ENCODE measurements at places on chromosomes 12 and 14.

- H3K27ac ChIP-seq: peak overlapping the region; percentile 36
- no peak overlapping the region for H3K4me3 ChIP-seq
- H3K36me3 ChIP-seq: no peaks in the 10 kb centered on the region
- H3K4me1 ChIP-seq: peaks cover 8% of the 10 kb centered on the region
- DNase-seq: no peak
These were observed 10.7 kb upstream of the HSP90AA1 start for GRCh38 chr14:102097441-102098135.

DNA sequence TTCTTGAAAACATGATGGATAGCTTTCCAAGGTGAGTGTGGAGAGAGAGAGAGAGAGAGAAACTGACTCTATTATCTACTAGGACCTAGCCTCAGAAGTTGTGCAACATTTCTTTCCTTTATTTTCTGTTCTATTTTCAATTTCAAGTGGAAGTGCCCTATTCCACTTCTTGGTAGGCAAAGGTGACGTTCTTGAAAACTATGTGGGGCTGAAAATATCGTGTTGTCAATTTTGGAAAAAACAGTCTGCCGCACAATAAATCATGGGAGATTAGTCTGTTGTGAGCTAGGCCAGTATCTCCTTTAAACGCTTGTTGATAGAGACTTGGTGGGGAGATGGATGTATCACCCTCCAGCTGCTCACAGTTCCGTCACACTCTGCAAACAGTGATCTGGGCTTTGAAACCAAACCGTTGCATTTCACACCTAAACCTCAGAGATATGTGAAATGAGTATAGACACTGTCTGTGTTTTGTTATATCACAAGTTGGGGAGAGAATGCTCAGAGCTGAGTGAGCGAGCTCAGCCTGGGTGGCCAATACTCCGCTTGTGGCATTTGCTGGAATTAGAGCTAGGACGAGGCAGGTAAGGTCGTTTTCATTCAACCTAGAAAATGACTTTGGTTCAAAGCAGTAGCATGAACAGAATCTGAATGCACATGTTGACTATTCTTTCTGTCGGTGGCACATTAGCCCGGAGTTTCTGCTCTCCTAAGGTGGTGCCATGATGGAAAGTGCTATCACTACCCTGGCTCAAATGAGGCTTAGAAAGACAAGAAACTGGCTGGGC, 75.1 kb upstream of the ST8SIA1 start:
- no peaks in the 10 kb centered on the region for H3K36me3 ChIP-seq
- peak; percentile 25 for DNase-seq
- no peaks in the 10 kb centered on the region for H3K27me3 ChIP-seq
- peak overlapping the region; percentile 15 for H3K4me3 ChIP-seq

GRCh38 chr14:99415496-99416281, 65.0 kb downstream of the SETD3 start:
- H3K27ac ChIP-seq: no peak overlapping the region
- no peaks in the 10 kb centered on the region for H3K27me3 ChIP-seq
- H3K4me1 ChIP-seq: peaks cover 27% of the 10 kb centered on the region
- peak; percentile 81 for DNase-seq
- H3K4me3 ChIP-seq: no peak overlapping the region

GRCh38 chr12:54019924-54020590, 8.2 kb upstream of the HOXC6 start:
- H3K4me3 ChIP-seq: no peak overlapping the region
- DNase-seq: no peak
- peaks cover 83% of the 10 kb centered on the region for H3K27me3 ChIP-seq
- peaks cover 20% of the 10 kb centered on the region for H3K4me1 ChIP-seq
- no peak overlapping the region for H3K27ac ChIP-seq

- H3K27ac ChIP-seq: no peak overlapping the region
- DNase-seq: no peak
- H3K36me3 ChIP-seq: no peaks in the 10 kb centered on the region
- peaks cover 6% of the 10 kb centered on the region for H3K4me1 ChIP-seq
These were observed 32.0 kb downstream of the ARF6 start for GRCh38 chr14:49924852-49925251.

GRCh38 chr12:90151491-90152015, 442.9 kb upstream of the ATP2B1 start:
- no peak overlapping the region for H3K27ac ChIP-seq
- DNase-seq: no peak
- no peaks in the 10 kb centered on the region for H3K27me3 ChIP-seq
- H3K36me3 ChIP-seq: no peaks in the 10 kb centered on the region

DNA sequence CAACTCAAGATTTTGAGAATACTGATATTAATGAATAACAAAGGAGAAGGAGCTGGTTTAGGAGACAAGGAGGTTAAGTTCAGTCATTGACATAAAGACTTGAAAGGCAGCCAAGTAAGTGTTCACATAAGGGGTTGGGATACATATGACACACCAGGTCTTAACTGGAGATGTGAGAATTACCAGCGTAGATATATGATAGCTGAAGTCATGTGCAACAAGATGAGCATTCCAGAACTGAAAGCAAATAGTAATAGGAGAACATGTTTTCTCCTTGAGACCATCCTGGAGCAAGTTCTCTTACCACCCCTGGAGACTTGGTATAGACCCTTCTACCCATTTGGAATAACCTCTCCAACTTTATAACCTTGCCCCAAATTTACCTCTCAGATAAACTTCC, 43.3 kb upstream of the NPFF start:
- H3K27me3 ChIP-seq: no peaks in the 10 kb centered on the region
- H3K36me3 ChIP-seq: peaks cover 21% of the 10 kb centered on the region
- peaks cover 9% of the 10 kb centered on the region for H3K4me1 ChIP-seq
- no peak for DNase-seq
- H3K4me3 ChIP-seq: no peak overlapping the region
- no peak overlapping the region for H3K27ac ChIP-seq

DNA sequence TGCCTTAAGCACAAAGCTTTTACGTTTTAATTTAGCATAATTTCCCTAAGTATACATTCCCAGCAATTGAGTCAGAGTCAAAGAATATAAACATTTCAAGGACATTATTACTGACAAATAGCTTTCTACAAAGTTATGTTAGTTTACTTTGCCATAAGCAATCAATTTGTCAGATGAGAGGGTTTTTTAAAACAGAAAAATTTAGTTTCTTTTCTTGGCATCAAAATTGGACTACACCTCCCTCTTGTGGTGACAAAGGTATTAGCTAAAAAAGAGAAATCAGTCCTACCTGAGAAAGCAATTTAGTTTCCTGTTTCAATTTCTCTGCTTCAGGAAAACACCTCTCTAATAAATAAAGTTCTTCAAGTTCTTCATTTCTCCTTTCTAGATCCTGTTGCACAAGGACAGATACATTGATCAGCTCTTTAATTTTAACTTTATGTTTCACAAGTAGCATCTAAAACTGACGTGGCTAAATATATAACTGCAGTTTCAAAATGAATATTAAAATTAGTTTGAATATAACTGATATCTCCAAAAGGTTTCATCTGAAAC, 39.9 kb downstream of the DNAI7 start:
- no peaks in the 10 kb centered on the region for H3K36me3 ChIP-seq
- no peak overlapping the region for H3K27ac ChIP-seq
- peak; percentile 17 for DNase-seq
- no peak overlapping the region for H3K4me3 ChIP-seq
- H3K4me1 ChIP-seq: peaks cover 10% of the 10 kb centered on the region

GRCh38 chr12:54629925-54630324, 4.8 kb downstream of the LACRT start:
- peaks cover 12% of the 10 kb centered on the region for H3K27me3 ChIP-seq
- no peak overlapping the region for H3K4me3 ChIP-seq
- no peak for DNase-seq

DNA sequence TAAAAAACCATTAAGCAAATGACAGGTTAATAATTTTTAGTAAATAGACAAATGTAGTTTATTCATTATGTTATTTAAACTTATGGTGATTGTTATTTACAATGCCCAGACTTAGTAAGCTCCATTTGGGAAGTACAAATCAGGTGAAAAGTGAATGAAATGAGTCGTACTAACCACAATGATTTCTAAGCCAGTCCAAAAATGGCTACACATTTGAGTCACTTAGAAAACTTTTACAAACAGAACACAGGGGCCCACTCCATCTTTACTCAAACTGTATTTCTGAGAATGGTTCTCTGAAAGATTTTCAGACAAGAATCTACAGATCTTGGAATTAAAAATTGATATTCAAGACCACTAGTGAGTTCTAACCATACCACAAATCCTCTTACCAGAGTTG, 653.3 kb upstream of the MIS18BP1 start:
- H3K36me3 ChIP-seq: no peaks in the 10 kb centered on the region
- H3K4me1 ChIP-seq: no peaks in the 10 kb centered on the region
- H3K27ac ChIP-seq: no peak overlapping the region

- H3K4me3 ChIP-seq: no peak overlapping the region
- H3K36me3 ChIP-seq: no peaks in the 10 kb centered on the region
- H3K4me1 ChIP-seq: no peaks in the 10 kb centered on the region
- no peak overlapping the region for H3K27ac ChIP-seq
- no peaks in the 10 kb centered on the region for H3K27me3 ChIP-seq
These were observed 782.5 kb downstream of the TMTC2 start for GRCh38 chr12:83468988-83469908.

GRCh38 chr14:92489394-92490238, 24.0 kb upstream of the RIN3 start:
- peaks cover 3% of the 10 kb centered on the region for H3K27me3 ChIP-seq
- H3K4me3 ChIP-seq: no peak overlapping the region
- DNase-seq: no peak
- H3K27ac ChIP-seq: no peak overlapping the region

GRCh38 chr12:71011261-71011660, 90.7 kb upstream of the PTPRR start:
- no peak for DNase-seq
- H3K27me3 ChIP-seq: no peaks in the 10 kb centered on the region
- no peak overlapping the region for H3K27ac ChIP-seq
- no peak overlapping the region for H3K4me3 ChIP-seq
- no peaks in the 10 kb centered on the region for H3K36me3 ChIP-seq
- no peaks in the 10 kb centered on the region for H3K4me1 ChIP-seq

DNA sequence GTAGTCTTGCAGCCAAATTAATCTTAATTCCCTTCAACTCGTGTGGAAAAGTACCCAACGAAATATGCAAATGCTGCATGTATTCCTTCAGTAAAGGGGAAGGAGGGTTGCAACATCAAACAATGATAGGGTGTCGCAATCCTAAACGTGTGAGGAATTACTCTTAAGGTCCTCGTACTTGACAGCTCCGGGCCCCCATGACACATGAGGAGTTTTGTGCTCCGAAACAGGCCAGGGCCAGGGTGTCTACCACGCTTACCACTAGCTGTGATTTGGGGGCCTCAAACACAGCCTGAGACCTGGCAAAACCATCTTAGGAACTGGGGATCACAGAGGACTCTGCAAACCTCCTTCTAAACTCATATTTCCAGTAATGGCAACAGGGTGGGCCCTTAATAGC, 20.4 kb downstream of the FOS start:
- no peak overlapping the region for H3K27ac ChIP-seq
- H3K27me3 ChIP-seq: peaks cover 2% of the 10 kb centered on the region
- no peak for DNase-seq
- no peak overlapping the region for H3K4me3 ChIP-seq
- no peaks in the 10 kb centered on the region for H3K36me3 ChIP-seq
- H3K4me1 ChIP-seq: peaks cover 41% of the 10 kb centered on the region

DNA sequence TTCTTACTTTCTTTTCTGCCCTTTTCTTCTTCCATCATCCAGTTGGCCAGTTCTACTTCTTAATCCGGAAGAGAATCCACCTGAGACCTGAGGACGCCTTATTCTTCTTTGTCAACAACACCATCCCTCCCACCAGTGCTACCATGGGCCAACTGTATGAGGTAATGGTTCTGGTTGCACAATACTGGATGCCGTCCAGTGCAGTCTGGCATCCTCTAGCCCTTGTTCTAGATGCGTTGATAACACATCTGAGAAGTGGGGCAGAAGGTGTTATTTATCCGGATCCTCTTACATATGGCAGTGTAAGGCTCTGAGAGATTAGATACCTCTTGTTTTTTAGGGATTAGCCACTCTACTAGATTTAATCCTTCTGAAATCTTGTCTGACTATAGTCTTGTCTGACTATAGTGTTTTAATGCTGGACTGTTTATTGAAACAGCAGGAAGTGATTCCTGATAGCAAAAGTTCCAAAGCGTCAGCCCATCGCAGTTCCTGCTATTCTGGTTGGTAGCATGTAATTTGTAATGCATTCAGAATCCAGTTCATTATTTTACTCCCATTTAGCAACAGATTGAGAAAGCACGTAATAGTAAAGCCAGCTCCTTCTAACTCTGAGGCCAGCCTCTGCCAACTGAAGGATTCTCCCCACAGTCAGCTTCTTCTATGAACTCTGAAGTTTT, 7.9 kb downstream of the GABARAPL1 start:
- no peaks in the 10 kb centered on the region for H3K27me3 ChIP-seq
- no peak overlapping the region for H3K27ac ChIP-seq
- peaks cover 2% of the 10 kb centered on the region for H3K4me1 ChIP-seq
- peaks cover 21% of the 10 kb centered on the region for H3K36me3 ChIP-seq

- H3K27me3 ChIP-seq: no peaks in the 10 kb centered on the region
- H3K4me3 ChIP-seq: no peak overlapping the region
- no peak overlapping the region for H3K27ac ChIP-seq
These were observed 30.9 kb upstream of the LUM start for GRCh38 chr12:91142221-91142631.

DNA sequence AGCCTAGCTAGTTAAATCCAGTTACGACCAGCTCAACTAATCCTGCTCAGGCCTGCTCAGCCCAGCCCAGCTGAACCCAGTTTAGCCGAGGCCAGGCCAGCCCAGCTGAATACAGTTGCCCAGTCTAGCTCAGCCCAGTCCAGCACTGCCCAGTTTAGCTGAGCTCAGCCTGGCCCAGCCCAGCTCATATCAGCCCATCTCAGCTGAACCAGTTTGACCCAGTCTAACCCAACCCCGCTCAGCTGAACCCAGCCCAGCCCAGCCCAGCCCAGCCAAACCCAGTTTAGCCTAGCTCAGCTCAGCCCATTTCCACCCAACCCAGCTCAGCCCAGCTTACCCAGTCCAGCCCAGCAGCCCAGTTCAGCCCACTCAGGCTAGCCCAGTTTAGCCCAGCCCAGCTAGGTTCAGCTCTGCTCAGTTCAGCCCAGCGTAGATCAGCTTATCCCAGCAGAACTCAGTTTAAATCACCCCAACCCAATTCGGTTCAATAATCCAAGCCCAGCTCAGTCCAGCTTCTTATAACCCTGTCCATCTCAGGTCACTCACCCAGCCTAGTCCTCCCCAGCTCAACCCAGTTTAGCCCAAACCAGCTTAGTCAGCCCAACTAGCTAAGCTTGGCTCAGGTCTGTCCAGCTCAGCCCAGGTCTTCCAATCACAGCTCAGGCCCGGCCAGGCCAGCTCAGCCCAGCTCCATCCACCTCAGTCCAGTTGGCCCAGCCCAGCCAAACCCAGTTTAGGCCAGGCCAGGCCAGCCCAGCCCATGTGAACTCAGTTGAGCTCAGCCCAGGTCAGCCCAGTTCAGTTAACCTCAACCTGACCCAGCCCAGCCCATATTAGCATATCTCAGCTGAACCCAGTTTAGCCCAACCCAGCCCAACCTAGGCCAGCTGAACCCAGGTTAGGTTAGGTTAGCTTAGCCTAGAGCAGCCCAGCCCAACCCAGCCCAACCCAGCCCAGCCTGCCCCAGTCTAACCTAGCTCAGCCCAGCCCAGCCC, 76.7 kb downstream of the TMEM121 start:
- H3K27ac ChIP-seq: no peak overlapping the region
- no peaks in the 10 kb centered on the region for H3K27me3 ChIP-seq
- H3K4me3 ChIP-seq: no peak overlapping the region
- no peaks in the 10 kb centered on the region for H3K4me1 ChIP-seq
- DNase-seq: no peak
- H3K36me3 ChIP-seq: no peaks in the 10 kb centered on the region
